Kidney epithelial cell (primary cell): ENCODE measurements at places on chromosomes 6 and 20. TPM values are rescaled to one million over a fixed set of nuclear protein-coding genes. Genes with fewer than 3 reads are reported as not detected.

Gene KIAA1755
- total RNA-seq, result 1.4 and 2.1 TPM in 2 replicates

Gene CCN5
- total RNA-seq, result not detected in 2 replicates

Gene WFDC10B
- not detected in 2 replicates for total RNA-seq

Gene BTN1A1
- not detected in 2 replicates for total RNA-seq

Gene FABP7
- not detected in 2 replicates for total RNA-seq

Gene COQ3
- 3.3 and 5.0 TPM in 2 replicates for total RNA-seq

Gene VGLL2
- not detected in 2 replicates for total RNA-seq

Gene PSMB8
- 62.8 and 84.1 TPM in 2 replicates for total RNA-seq

Gene TOP1
- 29.2 and 38.0 TPM in 2 replicates for total RNA-seq

Gene CNR1
- 0.92 and 1.2 TPM in 2 replicates for total RNA-seq

Gene CPNE5
- 0.13 and 1.4 TPM in 2 replicates for total RNA-seq

Gene IRAK1BP1
- total RNA-seq, result 2.6 and 4.5 TPM in 2 replicates

Gene DLK2
- total RNA-seq, result not detected in 2 replicates

Gene MCCD1
- total RNA-seq, result not detected in 2 replicates

Gene ARMC2
- total RNA-seq, result 1.1 and 1.8 TPM in 2 replicates

Gene TP53TG5
- total RNA-seq, result not detected in 2 replicates

Gene SLC2A10
- 11.9 and 13.3 TPM in 2 replicates for total RNA-seq

Gene LAMA5
- 359 and 455 TPM in 2 replicates for total RNA-seq

Gene METTL24
- 1.2 and 2.3 TPM in 2 replicates for total RNA-seq

Gene HEY2
- total RNA-seq, result 0.25 and 1.7 TPM in 2 replicates

Gene IL17A
- total RNA-seq, result not detected in 2 replicates

Gene EPHA7
- 0.88 and 0.96 TPM in 2 replicates for total RNA-seq

Gene FAM209B
- total RNA-seq, result 0.48 TPM in 1 of 2 replicates, not detected in the other

Gene DCDC2
- total RNA-seq, result 37.1 and 43.9 TPM in 2 replicates

Gene TREM1
- 0.13 and 1.4 TPM in 2 replicates for total RNA-seq

Gene FILIP1
- total RNA-seq, result 0.04 and 0.21 TPM in 2 replicates

Gene ULBP3
- 8.0 and 14.8 TPM in 2 replicates for total RNA-seq

Gene KLHDC3
- 67.4 and 70.3 TPM in 2 replicates for total RNA-seq

Gene RREB1
- total RNA-seq, result 29.3 and 30.3 TPM in 2 replicates

Gene OR2H2
- total RNA-seq, result not detected in 2 replicates

Gene HRH3
- total RNA-seq, result not detected in 2 replicates

Gene BEND3
- 6.6 and 7.7 TPM in 2 replicates for total RNA-seq

Gene GTSF1L
- total RNA-seq, result not detected in 2 replicates

Gene BLTP3A
- total RNA-seq, result 17.0 and 19.2 TPM in 2 replicates

Gene MMP24
- total RNA-seq, result 6.9 and 7.5 TPM in 2 replicates

Gene EYS
- not detected in 2 replicates for total RNA-seq

Gene CDSN
- total RNA-seq, result not detected in 2 replicates

Gene HDGFL1
- total RNA-seq, result not detected in 2 replicates

Gene TUBB2B
- total RNA-seq, result 287 and 316 TPM in 2 replicates

Gene WFDC5
- total RNA-seq, result 1.0 TPM in 1 of 2 replicates, not detected in the other

Gene GATA5
- 0.27 TPM in 1 of 2 replicates, not detected in the other for total RNA-seq

Gene SLC17A3
- not detected in 2 replicates for total RNA-seq

Gene SGK2
- total RNA-seq, result 0.54 and 1.2 TPM in 2 replicates

Gene ADA
- total RNA-seq, result 18.1 and 19.2 TPM in 2 replicates

Gene GNMT
- not detected in 2 replicates for total RNA-seq

Gene PEX7
- 11.9 and 17.8 TPM in 2 replicates for total RNA-seq

Gene MYB
- 0.62 and 1.7 TPM in 2 replicates for total RNA-seq

Gene RIMS1
- 0.38 and 0.55 TPM in 2 replicates for total RNA-seq

Gene TIAM2
- total RNA-seq, result 21.3 and 30.1 TPM in 2 replicates

Gene TNNC2
- total RNA-seq, result not detected in 2 replicates

Gene KIF13A
- total RNA-seq, result 23.3 and 30.9 TPM in 2 replicates

Gene TJAP1
- total RNA-seq, result 31.7 and 42.7 TPM in 2 replicates
